ENCODE measurements at places on chromosomes 13 and 19.
A peak's percentile ranks its signal among the peaks of the same experiment; 100 is the strongest.

GRCh38 chr13:79932556-79932955, 408.4 kb downstream of the SPRY2 start:
- no peak for DNase-seq

GRCh38 chr19:19034204-19034624, 811 bp downstream of the ARMC6 start:
- DNase-seq = peak; percentile 79

GRCh38 chr19:6568010-6568526, 22.9 kb downstream of the CD70 start:
- no peak for DNase-seq

DNA sequence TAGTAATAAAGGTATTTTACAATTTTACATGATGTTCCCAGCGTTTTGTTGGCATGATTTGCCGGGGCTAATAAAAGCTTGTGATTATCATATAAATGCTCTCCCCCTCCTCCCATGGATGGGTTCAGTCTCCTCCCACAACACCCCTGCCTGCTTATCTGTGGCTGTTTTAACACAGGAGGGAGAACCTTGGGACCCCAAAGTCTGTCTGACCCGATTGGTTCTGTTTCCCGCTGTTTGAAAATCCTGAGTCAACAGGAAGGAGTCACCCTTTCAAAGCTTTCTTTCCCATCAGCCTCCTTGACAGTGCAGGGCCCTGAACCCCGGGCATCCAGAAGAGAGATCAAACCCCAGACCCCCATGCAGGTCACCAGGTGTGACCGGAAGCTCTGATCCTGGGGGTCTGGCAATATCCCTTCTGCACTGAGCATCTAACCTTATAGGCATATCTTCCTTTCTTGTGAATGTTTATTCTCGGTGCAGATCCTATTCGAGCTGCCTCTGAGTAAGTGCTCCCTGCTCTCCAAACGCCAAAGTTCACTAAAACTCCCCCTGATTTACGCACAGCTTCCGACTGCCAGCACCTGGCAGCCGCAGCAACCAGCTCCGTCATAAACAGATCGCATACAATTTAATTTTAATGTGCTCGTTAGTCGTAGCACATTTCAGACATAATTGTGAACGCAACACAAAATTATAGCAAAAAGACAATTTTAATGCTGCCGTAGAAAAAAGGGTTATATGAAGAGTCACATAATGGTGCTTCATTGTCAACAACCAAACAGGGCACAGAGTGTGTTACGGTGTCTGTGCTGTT, 74.8 kb downstream of the TSHZ3 start:
- no peak for DNase-seq

- DNase-seq = no peak
Observed at GRCh38 chr19:16807549-16808284, 21.5 kb upstream of the SIN3B start.

- no peak for DNase-seq
Observed at GRCh38 chr13:22505489-22505888, 675.3 kb upstream of the SGCG start.

GRCh38 chr13:73077865-73078264, 19.1 kb downstream of the KLF5 start:
- DNase-seq = no peak

GRCh38 chr13:26482451-26483197, 74.9 kb upstream of the WASF3 start:
- DNase-seq = peak; percentile 75

GRCh38 chr13:73767747-73768315, 366.4 kb downstream of the KLF12 start:
- DNase-seq = no peak

DNA sequence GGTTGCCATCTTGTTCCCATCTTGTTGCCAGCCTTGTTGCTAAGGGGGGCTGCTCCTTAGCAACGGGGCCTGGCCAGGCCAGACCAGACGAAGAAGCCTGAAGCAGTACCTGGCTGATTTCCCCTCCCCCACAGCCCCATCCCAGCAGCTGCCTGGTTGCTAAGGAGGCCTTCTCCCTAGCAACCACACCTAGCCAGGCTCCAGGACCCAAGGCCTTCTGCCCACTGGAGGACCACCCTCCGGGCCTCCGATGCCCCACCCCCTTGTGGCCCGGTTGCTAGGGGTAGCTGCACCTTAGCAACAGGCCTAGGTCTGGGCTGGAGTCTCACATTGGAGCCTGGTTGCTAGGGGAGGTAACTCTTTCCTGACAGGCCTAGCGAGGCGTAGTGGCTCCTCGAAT, 3.9 kb downstream of the PRRG2 start:
- DNase-seq = no peak

DNA sequence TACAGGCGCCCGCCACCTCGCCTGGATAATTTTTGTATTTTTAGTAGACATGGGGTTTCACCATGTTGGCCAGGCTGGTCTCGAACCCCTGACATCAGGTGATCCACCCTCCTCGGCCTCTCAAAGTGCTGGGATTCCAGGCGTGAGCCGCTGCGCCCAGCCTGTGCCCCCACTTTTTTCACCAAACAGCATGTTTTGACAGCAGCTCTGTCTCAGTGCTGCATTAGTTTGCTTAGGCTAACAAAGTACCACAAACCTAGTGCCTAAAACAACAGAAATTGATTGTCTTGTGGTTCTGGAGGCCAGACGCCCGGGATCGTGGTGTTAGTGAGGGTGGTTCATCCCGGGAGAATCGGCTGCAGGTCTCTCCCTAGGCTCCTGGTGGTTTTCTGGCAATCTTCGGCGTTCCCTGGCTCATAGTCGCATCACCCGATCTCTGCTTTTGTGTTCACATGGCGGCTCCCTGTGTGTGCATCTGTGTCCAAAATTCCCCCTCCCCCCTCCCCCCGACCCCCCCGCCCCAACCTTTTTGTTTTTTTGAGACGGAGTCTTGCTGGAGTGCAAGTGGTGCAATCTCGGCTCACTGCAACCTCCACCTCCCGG, 30.0 kb downstream of the MYH14 start:
- no peak for DNase-seq

DNA sequence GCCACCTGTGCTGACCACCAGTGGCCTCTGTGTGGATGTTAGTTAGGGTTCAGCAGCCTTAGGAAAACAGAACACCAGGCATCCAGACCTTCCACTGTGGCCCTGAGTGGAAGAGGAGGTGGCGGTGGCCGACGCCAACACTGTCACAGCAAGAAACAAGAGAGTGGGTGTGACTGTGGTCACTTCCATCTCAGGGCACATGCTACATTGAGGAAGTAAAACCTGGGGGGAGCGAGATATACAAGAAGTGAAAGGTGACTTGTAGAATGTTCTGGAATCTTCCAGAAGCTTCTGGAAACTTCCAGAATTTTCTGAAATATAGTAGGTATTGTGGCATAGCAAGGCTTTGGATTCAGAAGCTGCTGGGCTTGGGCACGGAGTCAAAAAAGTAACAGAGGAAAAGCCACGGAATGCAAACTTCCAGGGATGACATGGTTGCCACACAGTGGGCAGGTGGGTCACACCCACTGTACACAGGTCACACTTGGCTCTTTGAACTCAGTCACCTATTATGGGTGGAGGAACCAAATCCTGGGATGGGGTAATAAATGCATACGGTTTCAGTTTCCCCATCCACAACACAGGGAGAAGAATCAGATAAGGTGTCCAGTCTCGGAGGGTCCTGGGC, 24.3 kb downstream of the GNG7 start:
- DNase-seq = no peak

- DNase-seq = no peak
Observed at GRCh38 chr13:106233134-106233735, 302.2 kb downstream of the EFNB2 start.

- no peak for DNase-seq
Observed at GRCh38 chr19:10681658-10682057, 19.6 kb upstream of the QTRT1 start.

DNA sequence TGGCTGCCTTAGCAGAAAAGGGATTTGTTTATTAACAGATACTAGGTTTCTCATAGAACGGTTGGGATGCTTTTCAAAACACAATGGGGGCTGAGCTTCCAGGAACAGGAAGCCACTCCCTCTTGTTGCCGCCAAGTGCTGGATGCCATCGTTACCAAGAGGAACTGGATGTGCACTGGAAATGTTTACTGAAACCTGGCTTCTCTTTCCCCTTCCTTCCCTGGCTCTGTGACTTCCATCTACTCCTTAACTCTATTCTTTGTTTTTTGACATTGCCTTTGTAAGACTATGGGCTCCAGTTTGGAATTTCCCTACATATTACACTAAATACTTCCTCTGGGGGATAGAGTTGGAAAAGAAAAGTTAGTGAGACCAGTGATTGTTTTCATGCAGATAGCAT, 11.7 kb upstream of the KL start:
- DNase-seq = peak; percentile 9

DNA sequence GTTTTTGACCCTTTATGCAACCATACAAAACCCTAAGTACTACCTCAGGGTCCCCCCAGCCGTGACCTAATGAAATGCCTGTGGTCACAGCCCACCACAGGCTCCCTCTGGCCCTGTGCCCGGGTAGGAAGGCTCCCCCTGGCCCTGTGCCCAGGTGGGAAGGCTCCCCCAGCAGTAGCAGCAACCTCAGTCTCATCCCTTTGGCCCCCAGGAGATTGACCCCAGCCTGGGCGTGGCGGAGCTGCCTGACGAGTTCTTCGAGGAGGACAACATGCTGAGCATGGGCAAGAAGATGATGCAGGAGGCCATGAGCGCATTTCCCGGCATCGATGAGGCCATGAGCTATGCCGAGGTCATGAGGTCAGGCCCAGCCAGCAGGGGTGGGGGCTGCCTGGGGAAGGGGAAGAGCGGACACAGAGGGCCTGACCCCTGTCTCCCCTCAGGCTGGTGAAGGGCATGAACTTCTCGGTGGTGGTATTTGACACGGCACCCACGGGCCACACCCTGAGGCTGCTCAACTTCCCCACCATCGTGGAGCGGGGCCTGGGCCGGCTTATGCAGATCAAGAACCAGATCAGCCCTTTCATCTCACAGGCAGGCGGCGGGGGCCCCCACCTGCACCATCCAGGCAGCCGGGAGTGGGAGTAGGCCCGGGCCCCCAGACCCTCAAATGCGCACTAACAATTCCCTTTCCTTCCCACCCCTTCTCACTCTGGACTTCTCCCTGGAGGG, 6.3 kb upstream of the BEST2 start:
- no peak for DNase-seq
